Left ventricle myocardium inferior (tissue), 1 donor: ENCODE measurements at places on chromosomes 3 and 15.
A peak's percentile ranks its signal among the peaks of the same experiment; 100 is the strongest.

DNA sequence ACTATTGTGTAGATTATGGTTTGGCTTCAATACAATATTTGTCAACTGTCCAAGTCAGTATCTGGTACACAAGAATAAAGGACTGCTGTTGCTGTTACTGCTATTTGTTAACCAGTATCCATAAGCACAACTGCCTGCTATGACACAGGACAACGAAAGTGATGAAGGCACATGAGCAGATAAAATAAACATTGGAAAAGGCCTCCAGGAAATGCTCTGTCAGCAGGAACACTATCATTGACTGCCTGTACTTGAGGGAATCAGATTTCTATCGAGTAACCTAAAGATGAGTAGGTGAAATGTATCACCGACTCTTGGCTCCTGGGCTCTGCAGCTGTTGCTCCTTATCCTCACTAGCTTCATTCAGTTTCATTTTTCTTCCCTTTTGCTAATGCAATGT, 56.5 kb downstream of the FMN1 start:
- DNase-seq = no peak

GRCh38 chr3:151228666-151229040, 25.6 kb upstream of the GPR171 start:
- no peak for DNase-seq

DNA sequence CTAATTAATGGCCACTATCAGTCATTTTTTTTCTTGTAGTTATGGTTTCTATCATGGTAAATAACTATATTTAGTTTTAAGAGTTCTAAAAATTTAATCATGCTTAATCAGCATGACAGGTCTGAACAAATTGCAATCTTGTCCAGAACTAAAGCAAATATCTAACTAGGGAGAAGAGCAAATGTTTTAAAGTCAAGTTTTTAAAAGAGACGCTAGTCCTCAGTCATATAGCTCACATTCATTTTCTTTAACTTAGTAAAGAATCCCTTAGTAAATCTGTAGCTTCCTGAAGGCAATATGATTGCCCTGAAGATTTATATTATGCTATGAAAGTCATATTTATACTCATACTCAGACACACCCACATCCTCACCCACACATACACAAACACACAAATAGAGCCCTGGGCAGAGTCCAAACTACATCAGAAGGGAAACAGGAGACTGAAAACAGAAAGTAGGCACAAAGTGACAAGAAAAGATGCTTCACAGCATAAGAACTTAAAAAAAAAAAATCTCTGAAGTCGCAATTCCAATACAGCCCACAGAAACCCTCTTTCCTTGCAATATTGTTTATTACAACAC, 1149.1 kb downstream of the SI start:
- no peak for DNase-seq

- DNase-seq = no peak
Measured at GRCh38 chr3:112744106-112744505, 102.6 kb downstream of the CD200R1L start.

- DNase-seq = no peak
Measured at GRCh38 chr3:31996195-31996594, 14.6 kb downstream of the ZNF860 start.

GRCh38 chr3:192550356-192550755, 177.0 kb downstream of the FGF12 start:
- no peak for DNase-seq

DNA sequence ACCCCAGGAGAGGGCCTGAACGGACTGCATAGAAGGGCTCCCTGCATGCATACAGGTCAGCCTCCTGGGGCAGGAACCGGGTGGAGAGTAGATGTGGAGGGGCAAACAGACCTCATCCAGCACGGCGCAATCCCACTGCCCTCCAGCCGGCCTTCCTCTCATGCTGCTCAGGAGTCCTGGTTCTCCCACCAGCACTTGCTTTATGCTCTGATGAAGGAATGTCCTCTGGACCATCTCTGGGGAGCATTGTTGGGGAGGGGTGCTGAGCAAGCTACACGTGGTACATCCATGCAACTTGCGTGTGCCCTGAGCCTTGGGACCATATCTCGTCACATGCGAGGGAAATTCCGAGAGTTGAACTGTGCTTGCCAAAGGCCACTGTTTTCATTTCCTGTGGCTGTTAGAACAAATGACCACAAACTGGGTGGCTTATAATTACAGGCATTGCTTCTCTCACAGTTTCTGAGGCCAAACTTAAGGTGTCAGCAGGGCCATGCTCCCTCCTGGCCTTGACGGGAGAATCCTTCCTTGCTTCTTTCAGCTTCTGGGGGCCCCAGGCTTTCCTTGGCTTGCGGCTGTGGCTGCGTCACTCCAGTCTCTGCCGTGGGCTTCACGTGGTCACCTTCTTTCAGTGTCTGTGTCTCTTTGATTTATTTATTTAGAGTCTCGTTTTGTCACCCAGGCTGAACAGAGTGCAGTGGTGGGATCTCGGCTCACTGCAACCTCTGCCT, 12.2 kb downstream of the SELENOS start:
- no peak for DNase-seq

GRCh38 chr3:127374086-127375010, 86.5 kb upstream of the PRR20G start:
- DNase-seq = peak; percentile 5

DNA sequence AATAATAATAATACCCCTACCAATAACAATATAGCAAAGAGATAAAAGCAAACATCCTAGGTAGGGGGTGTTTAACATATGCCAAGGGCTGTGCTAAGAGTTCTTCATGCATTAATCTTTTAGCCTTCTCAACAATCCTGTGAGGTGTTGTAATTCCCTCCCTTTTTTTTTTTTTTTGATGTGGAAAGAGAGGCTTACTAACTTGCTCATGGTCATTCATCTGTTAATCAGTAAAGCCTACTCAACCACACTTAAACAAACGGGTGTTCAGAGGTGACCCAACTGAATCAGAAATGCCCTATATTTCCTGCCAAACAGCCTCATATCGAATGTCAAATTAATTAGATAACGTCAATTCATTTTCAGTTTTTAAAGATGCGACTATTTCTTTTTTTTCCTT, 232.1 kb downstream of the CTNNB1 start:
- no peak for DNase-seq

DNA sequence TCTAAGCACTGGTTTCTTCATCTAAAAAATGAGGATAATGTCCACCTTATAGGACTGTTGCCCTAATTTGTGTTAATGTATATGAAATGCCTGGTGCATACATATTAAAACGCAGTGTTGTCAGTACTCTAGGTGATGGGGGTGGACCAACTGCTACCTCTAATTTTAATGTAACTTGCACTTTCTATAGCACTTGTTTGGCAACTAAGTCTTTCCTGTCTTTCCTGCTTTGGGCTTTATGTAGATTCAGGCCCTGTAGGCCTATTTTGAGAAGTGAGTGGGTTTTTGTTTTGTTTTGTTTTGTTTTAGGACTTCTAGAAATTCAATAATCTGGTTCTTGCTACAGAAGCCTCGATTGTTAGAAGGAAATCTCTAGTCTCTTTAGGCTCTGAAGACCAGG, 21.2 kb downstream of the SLC7A14 start:
- DNase-seq = no peak

- no peak for DNase-seq
Measured at GRCh38 chr3:45979378-45979777, 16.2 kb downstream of the FYCO1 start.

GRCh38 chr3:89173546-89173945, 66.1 kb downstream of the EPHA3 start:
- no peak for DNase-seq

- DNase-seq = no peak
Measured at GRCh38 chr15:47570881-47571640, 146.2 kb upstream of the SEMA6D start.

DNA sequence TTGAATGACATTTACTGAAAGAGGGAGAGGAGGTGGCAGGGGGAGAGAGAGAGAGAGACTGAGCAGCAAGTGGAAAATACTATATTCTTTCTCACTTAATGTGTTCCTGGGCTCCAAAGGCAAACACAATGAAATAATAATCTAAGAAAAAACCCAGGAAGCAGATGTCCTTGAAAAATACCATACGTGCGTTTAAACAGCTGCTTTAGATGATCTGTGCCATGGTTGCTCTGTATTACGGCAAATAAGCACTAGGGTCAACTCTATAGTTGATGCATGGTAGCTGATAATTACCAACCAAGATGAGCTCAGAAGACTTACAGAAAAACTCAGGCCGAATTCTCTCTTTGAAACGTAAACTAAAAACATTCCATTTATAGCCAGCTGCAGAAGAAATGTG, 410.3 kb upstream of the TBL1XR1 start:
- no peak for DNase-seq

- no peak for DNase-seq
Measured at GRCh38 chr15:52558196-52558595, 10.6 kb downstream of the ARPP19 start.

GRCh38 chr3:65619451-65619881, 419.3 kb downstream of the MAGI1 start:
- DNase-seq = no peak

DNA sequence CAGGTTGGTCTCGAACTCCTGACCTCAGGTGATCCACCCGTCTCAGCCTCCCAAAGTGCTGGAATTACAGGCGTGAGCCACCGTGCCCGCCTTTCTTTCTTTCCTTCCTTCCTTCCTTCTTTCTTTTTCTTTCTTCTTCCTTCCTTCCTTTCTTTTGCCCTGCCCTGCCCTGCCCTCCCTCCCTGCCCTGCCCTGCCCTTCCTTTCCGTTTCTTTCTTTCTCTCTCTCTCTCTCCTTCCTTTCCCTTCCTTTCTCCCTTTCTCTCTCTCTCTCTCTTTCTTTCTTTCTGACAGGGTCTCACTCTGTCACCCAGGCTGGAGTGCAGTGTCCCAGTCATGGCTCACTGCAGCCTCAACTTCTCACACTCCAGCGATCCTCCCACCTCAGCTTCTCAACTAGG, 74.6 kb downstream of the UMPS start:
- DNase-seq = no peak

GRCh38 chr3:134615743-134616142, 35.1 kb downstream of the KY start:
- no peak for DNase-seq

DNA sequence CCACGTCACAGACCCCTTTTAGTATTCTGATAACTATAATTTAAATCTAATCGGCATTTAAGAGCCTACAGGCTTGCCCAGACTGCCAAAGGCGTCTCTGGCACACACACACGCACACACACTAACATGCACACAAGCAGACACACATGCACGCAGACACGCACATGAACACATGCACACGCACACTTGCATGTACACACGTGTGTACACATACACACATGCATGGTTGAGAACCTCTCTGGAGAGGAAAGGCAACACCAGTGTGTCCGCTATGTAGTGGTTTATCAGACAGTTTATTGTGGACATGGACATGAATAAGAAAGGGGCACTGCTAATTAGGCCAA, 102.1 kb downstream of the FBLN2 start:
- DNase-seq = no peak

GRCh38 chr3:111369958-111370357, 172.0 kb upstream of the CD96 start:
- no peak for DNase-seq

GRCh38 chr15:52013151-52013791, 5.7 kb upstream of the MAPK6 start:
- DNase-seq = no peak
